Activated CD4-positive, CD25-positive, alpha-beta regulatory T cell treated with anti-CD3 and anti-CD28 coated beads, Interleukin-2, amount 50 U/mL, for 72 hours (primary cell): ENCODE measurements at places on chromosomes 6 and 20.

DNA sequence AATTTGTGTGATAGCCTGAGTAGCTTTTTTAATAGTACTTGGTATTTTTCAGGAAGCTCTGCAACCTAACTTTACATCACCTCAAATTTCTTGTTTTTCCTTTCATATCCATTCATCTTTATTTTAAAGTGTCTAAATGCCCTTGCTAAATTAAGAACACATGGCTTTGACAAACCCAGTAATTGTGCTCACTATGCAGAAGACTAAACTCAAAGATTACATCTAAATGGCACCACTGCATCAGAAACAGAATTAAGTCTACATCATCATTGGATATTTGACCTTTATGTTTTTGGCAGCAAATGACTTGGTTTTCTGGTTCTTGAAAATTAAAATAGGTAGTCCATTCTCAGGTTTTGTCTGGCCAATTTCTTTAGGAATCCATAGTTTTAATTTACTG lies 69.6 kb upstream of the HDGFL1 start:
- no peak for DNase-seq

GRCh38 chr6:64712606-64713005 lies 994.4 kb downstream of the EYS start:
- DNase-seq = no peak

GRCh38 chr6:163579880-163580295 lies 165.4 kb downstream of the QKI start:
- DNase-seq = no peak

DNA sequence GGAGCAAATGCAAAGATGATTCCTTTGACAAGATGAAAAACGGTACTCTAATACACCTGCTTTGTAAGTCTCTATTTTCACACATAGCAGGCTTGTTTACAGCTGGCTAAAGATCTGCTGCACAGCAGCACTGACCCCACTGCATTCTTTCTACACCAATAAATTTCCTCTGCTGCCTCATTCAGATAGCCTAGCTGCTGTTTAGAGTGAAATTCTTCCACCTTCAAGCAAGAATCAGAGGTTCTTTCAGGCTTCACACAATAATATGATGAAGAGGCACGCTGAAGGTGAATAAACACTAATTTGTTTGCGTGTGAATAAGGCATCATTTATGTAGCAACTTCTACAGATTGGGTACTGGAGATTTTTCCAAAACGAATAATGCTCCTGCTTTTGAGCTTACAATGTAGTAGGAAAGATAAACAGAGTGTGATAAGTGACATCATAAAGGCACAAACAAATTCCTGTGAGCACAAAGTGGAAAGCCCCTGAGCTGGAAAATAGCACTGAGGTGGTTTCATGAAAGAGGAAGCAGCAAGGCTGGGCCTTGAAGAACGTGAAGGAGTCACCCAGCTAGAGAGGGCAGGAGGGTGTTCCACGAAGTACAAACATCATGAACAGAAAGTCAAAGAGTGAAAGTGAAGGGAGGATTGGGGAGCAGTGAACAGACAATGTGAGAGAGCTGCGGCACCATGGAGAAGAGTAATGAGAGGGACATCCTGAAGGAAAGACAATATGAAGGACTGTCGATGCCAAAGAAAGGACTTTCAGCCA lies 543.4 kb downstream of the CD83 start:
- DNase-seq = no peak

DNA sequence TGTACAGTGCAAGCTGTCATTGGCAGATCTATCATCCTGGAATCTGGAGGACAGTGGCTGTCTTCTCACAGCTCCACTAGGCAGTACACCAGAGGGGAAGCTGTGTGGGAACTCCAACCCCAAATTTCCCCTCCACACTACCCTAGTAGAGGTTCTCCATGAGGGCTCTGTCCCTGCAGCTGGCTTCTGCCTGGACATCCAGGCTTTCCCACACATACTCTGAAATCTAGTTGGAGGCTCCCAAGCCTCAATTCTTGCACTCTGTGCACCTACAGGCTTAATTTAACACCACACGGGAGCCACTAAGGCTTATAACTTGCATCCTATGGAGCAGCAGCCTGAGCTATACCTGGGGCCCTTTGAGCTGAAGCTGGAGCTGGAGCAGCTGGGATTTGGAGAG lies 43.0 kb upstream of the TRIM39 start:
- DNase-seq = no peak
